ENCODE measurements at places on chromosomes 4 and X.
A peak's percentile ranks its signal among the peaks of the same experiment; 100 is the strongest.

GRCh38 chrX:140180585-140180984 is 215.3 kb upstream of the CXorf66 start:
- no peak for DNase-seq

GRCh38 chr4:14023036-14023435 is 395.5 kb upstream of the BOD1L1 start:
- DNase-seq, result no peak

- DNase-seq, result no peak
Measured at GRCh38 chrX:3176439-3176820, 135.2 kb downstream of the ARSF start.

GRCh38 chrX:40778861-40779575 is 43.7 kb upstream of the MED14 start:
- no peak for DNase-seq

- DNase-seq, result no peak
Measured at GRCh38 chr4:143302536-143302935, 34.1 kb upstream of the GAB1 start.

DNA sequence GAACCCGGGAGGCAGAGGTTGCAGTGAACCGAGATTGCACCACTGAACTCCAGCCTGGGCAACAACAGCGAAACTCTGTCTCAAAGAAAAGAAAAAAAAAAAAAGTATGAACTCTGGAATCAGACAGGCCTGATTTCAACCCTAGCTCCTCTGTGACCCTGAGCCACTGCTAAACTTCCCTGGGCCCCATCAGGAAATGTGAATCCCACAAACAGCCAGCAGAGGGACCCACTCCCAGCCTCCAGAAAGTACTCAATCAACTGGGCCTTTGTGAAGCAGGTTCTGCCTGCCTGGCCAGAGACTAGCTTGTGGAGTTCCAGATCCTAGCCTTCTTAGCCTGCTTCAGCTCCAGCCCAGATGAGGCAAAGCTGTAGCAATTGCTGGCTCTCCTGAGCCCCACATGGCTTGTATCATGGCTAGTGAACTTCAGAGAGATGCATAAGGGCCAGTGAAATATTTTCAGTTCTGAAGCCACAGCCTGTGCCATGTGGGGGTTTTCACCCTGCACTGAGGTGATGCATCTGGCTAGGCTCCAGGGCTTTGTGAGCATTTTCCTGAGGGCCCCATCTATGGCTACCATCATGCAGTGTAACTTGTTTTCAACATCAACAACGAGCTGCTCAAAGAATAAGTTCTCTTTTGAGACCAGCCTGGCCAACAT is 7.2 kb upstream of the IDS start:
- DNase-seq, result peak; percentile 21

DNA sequence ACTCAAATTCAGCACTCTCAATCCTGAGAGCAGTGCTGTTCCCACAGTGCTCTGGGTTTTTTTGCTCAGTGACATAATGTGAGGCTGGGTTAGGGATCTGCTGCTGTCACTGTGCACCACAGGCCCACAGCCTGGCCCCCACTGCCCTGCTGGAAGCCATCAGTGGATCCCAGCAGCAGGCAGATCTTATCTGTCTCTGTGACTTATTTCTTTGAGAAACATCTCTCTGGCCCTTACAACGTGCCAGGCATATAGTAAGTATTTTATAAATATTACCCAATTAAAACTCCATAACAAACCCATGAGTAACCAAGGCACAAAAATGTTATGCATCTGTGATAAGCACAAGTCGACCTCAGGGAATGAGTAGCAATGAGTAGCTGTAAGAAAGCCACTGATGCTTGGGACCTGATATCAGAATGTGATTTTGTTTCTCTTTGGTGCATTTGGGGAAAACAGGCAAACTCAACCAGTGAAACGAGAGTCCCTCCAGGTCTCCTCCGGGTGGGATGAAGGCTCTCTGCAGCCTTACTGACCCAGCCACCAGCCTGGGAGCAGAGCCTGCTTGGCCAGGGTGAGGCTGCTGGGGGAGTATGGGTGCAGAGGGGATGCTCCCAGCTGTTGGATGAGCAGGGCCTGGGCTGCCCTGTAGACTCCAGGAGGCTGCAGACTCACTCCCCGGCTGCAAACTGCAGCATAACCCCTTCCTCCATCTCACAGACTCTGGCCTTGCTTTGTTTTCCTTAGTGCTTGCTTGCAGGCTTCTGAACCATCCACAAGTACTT is 172.7 kb upstream of the LNX1 start:
- no peak for DNase-seq
